Posterior vena cava (tissue), 2 donors: ENCODE measurements at places on chromosomes 12 and 14. TPM values are rescaled to one million over a fixed set of nuclear protein-coding genes. Genes with fewer than 3 reads are reported as not detected.

GRCh38 chr12:53759261-53759660, 7.5 kb upstream of the CISTR start:
- no peak for DNase-seq

GRCh38 chr12:68406134-68406576, 74.0 kb upstream of the MDM1 start:
- peak; percentile 96 for DNase-seq

DNA sequence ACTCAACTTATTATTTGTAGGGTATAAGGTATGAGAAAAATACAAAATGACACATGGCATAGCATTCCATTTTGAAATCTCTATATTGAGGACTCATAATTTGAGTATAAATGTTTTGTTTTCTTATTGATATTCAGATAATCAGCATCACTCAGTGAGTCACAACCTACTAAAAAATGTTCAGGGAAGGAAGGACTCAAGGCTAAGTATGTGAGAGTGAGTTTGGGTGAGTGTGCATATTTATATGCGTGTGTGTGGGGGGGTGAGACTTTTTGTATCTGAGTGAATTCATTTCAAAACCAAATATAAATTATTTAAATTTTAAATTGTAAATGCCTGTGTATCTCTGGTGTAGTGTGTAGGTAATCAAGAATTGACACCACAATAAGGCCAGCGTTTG, 87.8 kb upstream of the PRKD1 start:
- DNase-seq: no peak

DNA sequence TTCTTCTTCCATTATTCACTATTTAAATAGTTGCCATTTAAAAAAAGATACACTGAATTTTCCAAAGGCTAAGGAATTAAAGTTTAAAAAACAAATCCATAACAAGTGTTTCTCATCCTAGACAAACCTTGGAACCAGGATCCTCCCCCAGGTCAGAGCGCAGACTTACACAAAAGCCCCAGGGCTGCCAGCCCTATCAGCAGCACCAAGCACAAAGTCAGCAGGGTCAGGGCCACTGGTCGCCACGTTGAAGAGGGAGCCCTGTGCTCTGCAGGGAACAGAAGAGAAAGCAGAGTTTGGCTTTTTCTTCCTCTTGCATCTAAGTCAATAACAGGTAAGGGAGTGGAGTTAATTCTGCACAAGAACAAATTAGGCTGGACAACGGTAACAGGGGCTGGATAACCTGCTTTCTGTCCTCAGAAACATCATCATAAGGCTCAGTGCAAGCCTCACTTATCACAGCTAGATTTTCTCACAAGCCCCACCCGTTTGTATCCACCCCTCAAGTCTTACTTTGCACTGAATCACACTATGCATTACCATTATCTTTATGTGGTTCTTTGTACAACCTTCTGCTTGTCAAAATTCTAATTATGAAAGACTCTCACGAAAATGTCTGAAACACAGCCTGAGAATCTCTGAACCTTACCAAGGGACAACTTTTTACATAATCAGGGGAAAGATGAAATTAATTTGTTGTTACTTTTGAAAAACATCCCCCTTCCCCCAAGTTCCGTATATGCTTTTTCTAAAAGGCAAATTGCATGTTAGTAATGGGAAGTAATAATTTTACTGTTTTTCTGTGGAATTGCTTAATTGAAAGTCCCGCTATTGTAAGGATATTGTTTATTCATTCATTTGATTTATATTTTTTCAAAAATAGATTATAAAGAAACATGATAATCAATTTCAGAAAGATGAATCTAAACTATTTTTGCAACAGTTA, 9.6 kb downstream of the CLEC1A start:
- DNase-seq: no peak

The PZP gene
- total RNA-seq: 0.42 TPM

The FNTB gene
- 14.8 TPM for total RNA-seq

GRCh38 chr14:37712976-37713431, 117.6 kb downstream of the TTC6 start:
- no peak for DNase-seq

GRCh38 chr12:31312431-31312830, 13.5 kb downstream of the SINHCAF start:
- DNase-seq: no peak

The RBP5 gene
- total RNA-seq: 5.7 TPM

GRCh38 chr12:106042037-106042436, 96.7 kb downstream of the NUAK1 start:
- no peak for DNase-seq

The NDRG2 gene
- total RNA-seq: 80.7 TPM

- no peak for DNase-seq
Measured at GRCh38 chr12:32854716-32855115, 41.9 kb downstream of the PKP2 start.

GRCh38 chr12:128455851-128456250, 188.9 kb downstream of the TMEM132C start:
- DNase-seq: no peak

DNA sequence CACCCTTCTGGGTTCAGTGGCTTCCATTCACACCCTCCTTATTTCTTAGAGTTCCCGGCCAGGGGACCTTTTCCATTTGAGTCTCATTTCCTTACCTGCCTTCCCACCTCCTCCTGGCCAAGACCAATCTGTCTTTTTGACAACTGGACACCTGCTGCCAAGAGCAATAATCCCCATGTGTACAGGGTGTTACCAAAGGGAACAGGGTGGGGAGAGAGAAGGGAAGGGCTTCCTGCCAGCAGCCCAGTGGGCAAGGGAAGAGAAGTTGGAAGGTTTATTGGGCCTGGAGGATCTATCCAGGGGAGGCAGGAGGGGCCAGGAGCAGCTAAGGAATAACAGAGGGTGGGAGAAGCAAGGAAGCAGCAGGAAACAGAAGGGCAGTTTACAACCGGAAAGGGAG, 346.2 kb downstream of the C12orf75 start:
- DNase-seq: no peak

DNA sequence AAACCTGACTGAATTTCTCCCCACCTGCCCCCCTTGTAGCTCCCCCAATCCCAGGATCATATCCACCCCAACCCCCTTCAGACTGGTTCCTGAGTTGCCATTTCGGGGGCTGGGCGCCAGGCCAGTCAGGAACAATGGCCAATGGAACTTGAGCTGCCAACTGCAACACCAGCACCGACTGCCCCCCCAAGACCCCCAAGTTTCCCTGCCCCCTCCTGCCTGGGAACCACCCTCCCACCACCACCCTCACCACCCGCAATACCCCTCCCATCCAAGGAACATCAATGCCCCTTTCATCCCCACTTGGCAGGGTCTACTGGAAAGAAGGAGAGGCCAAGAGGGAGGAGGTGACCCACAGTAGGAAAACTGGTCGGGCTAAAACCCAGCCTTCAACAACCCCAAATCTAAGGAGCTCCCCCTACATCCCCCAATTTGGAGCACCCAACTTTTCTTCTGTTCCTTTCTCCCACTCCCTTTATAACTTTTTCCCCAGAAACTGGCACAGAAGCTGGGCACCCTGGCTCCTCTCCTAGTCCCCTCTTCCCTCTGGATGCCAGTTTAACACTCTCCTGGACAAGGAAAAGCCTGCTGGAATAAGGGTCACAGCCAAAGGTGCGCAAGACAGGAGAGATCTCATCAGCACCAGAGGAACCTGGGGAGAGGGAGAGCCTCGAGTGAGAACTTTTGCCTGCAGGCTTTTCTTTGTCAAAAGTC, 1.6 kb upstream of the NDRG2 start:
- no peak for DNase-seq

The SLC38A4 gene
- 1.0 TPM for total RNA-seq

The PRH2 gene
- total RNA-seq: not detected

GRCh38 chr12:24879644-24880043, 69.3 kb downstream of the BCAT1 start:
- no peak for DNase-seq

GRCh38 chr14:53306267-53306721, 153.2 kb upstream of the DDHD1 start:
- DNase-seq: no peak
